ENCODE measurements at places on chromosomes 2 and 18.

- DNase-seq: no peak
Measured at GRCh38 chr2:109065391-109065734, 63.6 kb upstream of the SH3RF3 start.

DNA sequence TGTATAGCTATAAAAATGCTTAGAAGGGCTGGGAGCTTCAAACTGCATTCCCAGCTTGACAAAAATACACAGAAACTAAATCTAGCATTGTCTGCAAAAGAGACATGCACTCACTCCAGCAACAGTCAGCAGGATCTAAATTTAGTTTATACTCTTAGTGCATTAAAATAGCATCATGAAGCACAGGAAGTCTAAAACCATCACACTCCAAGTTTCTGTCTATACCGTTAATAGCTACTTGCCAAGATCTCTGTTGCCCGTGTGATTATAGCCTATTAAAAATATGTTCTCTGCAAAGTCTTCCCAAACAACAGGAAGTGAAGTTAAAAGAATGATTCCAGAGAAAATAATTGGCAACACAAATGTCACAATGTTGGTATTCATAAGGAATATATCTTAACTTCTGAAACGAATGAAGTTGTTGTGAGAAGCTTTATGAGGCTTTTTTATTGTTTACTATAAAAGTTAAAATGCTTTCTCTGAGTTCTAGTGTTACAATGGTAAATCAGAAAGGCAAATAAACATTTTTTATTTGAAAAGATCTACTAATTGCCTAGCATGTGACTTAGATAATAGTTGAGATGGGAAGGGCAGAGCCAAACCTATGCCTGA is 184.2 kb downstream of the ZNF385B start:
- no peak for DNase-seq

GRCh38 chr18:8045884-8046281 is 478.8 kb downstream of the PTPRM start:
- DNase-seq: peak; percentile 55

GRCh38 chr2:215499331-215499730 is 63.5 kb upstream of the FN1 start:
- no peak for DNase-seq

DNA sequence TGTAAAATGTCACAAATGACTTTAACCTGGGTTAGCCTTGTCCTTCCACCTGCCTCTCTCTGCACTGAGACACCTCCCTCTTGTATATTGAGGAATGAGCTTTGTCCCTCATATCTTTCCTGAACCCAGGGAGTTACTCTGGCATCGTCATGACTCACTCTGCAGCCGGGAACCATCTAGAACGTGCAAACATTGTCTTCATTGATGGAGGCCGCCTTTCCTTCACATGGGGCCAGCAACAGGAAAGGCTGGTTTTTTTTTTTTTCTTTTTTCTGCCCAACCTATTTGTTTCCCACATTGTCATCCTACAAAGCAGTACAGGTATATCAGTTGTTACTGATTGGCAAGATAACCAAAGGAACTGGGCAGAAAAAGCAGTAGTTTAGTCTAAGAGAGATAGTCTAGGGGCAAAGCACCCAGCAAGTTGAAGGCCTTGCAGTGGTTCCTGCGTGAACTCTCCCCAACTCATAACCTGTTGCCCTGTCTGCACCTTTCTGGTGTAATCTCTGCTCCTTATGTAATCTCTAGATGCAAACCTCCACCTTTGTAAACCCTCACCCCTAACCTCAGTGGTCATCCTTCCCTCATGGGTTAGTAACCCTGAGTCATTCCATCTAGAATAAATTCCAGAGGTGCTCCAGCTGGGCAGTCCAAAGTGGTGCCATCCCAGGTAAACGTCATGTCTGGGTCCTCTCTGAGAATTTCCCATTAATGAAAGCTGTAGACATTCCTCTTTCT is 38.3 kb downstream of the SLC40A1 start:
- DNase-seq: no peak

- no peak for DNase-seq
Measured at GRCh38 chr18:35155398-35156117, 85.3 kb upstream of the ZNF397 start.

- no peak for DNase-seq
Measured at GRCh38 chr18:51537487-51537886, 340.0 kb upstream of the MEX3C start.

DNA sequence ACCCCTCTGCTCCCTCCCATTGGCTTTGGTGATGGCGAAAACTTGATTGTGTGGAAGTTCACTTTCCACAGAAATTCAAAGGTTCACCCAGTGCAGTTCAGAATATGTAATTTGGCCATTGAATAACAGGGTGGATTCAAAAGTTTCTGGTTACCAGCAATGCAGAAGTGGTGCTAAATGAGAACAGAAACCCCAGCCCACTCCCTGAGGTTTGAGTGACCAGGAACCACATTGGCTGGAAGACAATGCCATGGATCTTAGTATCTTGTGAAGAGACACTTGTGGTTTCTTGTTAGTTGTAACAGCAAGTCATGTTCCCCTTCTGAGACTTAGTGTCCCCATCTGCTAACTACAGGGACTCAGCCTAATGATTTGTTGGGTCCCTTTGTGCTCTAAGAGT is 49.8 kb downstream of the QPCT start:
- DNase-seq: no peak

DNA sequence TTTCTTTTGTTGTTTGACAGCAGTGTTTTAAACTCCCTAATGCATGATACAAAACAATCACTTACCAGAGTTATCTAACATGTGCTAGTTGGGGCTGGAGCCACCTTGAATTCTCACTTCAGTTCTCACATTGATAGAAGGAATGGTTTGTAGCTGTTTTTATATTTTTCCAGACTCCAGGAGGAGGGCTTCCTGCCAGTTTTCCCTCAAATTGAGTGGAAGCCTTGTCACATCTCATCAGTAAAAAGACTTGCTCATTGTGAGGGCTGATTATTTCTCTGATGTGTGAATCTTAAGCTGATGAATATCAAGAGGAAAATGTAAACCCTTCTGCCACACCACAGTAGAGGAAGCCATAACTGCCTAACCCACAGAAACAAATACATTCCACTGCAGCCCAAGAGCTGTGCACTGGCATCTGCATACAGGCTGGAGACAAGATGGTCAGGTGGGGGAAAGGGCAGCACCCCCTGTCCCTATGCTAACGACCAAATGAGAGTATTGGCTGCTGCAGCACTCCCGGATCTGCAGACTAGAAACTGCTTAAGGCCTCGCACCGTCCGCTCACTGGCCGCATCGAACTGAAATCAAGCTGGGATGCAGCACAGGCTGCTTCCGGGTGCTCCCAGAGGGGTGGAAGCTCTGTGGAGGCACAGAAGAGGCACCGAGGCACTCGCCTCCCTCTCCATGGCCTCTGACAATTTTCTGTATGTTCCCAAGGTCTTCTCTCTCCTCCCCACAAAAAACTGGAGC is 73.7 kb upstream of the TPO start:
- DNase-seq: no peak

DNA sequence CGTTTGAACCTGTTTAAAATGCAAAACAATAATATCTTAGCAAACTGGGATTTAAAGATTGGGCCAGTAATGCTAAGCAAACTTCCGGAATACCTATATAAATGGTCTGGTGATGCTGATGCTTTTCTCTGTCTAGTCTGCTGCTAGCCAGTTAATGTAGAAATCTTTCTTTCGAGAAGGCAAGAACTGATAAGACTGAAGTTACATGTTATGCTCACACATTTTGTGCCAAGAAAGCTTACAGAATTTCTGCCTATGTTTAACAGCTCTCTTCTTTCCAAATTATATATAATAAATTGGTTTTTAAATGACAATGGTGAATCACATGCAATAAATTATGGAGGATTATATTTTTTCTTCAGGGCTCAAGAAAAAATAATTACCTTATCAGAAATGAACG is 37.9 kb downstream of the GCA start:
- DNase-seq: no peak

- no peak for DNase-seq
Measured at GRCh38 chr2:156156580-156156979, 175.9 kb downstream of the NR4A2 start.

DNA sequence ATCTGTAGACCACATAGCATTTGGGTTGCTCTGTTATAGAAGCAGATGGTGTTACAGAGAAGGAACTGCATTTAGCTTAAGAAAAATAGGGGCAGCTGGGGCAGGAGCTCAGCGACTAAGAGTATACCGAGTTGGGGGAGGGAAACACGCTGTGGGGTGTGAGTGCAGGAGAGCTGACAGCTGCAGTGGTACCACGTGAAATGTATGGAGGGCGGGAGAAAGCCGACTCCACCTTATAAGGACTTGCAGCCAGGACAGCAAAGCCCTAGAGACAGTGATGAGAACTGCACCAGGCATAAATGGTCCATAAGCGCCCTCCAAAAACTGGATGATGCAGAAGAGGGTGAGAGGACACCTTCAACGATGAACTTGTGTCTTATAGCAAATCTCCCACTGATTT is 237.6 kb downstream of the PRKCE start:
- peak; percentile 22 for DNase-seq
